Right cardiac atrium (tissue), 5 donors: ENCODE measurements at places on chromosomes 4 and X.

DNA sequence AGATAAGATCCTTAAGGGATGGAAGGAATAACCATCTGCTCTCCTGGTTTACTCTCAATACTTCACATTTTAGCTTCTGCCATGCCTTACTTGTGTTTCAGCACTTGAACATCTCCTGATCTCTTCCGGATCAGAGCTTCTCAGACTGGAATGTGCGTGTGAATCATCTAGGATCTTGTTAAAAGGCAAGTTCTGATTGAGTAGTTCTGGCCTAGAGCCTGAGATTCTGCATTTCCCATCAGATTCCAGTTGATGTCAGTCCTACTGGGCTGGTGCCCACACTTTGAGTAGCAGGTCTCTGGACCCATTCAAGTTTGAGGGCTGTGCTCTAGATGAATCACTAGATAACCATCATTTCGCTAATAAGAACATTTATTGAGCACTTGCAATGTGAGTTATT, 20.0 kb downstream of the NDP start:
- DNase-seq = no peak

DNA sequence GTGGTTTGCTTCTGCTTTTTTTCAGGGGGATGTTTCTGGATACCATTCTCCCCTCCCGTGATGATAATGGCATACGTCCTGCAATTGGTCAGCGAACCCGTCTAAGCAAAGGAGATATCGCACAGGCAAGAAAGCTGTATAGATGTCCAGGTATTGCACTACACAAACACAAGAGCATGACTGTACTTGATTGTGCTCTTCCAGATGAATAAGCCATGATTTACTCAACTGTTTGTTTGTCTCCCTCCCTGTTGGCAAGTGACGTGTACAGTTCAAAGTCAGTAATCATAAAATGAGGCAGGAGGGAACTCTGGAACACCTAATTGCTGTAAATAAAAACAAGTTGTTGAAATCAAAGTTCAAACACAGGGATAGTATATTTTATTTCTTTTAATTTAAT, 141.4 kb downstream of the TLL1 start:
- DNase-seq = no peak

DNA sequence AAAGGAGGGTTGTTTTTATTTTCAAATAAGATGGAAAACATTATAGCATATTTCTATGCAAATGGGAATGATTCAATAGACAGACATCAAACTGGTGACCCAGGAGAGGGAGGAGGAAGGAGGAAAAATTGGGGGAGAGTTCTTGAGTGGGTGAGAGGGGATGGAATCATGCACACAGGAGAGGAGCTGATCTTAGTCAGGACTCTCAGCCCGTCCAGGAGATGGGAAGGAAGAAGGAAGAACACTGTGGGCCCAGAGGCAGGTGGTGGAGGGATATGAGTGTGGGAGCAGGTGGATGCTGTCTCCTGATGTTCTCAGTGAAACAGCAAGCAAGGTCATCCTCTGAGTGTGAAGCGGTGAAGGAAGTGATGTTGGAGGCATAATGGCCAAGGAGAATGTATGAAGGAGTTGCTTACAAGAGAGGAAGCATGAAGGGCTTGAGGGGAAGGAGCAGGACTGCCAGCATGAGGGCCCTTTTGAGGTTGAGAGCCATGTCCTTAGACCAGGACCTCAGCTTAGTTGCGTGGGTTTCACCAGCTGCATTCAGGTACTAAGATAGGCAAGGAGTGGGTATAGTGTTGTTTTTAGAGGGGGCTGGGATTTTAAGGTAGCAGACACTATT, 161.7 kb upstream of the NAP1L5 start:
- DNase-seq = no peak

DNA sequence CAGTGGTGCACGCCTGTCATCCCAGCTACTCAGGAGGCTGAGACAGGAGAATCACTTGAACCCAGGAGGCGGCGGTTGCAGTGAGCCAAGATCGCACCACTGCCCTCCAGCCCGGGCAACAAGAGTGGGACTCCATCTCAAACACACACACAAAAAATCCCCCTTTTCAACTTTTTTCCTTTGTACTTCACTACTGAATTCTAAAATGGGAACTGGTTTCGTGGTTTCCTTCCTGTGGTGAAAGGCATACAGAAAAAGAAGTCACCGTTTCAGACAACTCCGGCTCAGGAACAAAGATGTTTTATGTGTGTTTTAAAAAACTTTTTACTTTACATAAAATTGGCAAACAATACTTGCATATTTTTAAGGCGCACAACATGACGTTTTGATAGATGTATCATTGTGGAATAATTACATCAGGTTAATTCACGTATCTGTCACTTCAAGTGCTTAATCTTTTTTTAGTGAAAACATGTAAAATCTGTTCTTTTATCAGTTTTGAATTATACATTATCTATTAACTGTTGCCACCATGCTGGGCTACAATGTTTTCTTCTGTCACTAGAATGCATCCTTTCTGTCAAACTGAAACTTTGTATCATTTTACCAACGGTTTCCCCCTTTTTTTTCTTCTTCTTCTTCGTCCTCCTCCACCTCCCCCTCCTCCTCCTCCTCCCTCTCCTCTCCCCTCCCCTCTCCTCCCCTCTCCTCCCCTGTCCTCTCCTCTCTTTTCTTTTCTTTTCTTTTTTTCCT, 186.0 kb downstream of the CRLF2 start:
- no peak for DNase-seq

GRCh38 chr4:166165829-166166420, 292.9 kb downstream of the TLL1 start:
- DNase-seq = no peak
